MG63 (cell line): ENCODE measurements at places on chromosomes 7 and 10. TPM values are rescaled to one million over a fixed set of nuclear protein-coding genes. Genes with fewer than 3 reads are reported as not detected.

- DNase-seq: no peak
Measured at GRCh38 chr10:91713461-91714072, 80.7 kb upstream of the PPP1R3C start.

DNA sequence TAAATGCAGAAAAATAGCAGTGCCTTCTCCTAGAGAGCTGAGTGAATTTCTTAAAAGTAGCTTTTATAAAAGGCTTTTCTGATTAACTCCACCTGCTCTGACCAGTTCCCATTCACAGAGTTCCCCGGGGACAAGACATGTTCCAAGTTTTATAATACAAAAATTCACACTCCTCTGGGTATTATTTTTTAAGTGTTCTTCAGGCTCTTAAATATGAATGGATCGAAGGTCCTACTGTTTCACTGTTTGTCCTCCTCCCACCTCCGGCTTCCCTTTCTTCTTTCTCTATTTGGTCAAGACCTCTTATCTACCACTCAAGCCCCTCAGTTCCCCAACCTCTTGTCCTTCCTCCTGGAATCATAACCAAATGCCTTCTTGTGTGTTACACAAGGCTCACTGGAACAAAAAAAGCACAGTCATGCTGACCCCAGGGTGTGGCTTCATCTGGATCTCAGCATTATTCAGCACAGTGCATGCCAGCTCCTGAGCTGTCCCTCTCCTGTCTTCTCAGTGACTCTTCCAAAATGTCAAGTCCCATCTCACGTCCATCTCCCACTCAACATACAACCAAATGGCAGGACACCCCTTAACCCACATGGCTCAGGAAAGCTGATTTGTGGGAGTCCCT is 222.4 kb downstream of the SORCS1 start:
- peak; percentile 4 for DNase-seq

GRCh38 chr10:74231375-74231774 is 80.4 kb downstream of the ADK start:
- no peak for DNase-seq

GRCh38 chr10:22612318-22612717 is 102.1 kb downstream of the PIP4K2A start:
- no peak for DNase-seq

DNA sequence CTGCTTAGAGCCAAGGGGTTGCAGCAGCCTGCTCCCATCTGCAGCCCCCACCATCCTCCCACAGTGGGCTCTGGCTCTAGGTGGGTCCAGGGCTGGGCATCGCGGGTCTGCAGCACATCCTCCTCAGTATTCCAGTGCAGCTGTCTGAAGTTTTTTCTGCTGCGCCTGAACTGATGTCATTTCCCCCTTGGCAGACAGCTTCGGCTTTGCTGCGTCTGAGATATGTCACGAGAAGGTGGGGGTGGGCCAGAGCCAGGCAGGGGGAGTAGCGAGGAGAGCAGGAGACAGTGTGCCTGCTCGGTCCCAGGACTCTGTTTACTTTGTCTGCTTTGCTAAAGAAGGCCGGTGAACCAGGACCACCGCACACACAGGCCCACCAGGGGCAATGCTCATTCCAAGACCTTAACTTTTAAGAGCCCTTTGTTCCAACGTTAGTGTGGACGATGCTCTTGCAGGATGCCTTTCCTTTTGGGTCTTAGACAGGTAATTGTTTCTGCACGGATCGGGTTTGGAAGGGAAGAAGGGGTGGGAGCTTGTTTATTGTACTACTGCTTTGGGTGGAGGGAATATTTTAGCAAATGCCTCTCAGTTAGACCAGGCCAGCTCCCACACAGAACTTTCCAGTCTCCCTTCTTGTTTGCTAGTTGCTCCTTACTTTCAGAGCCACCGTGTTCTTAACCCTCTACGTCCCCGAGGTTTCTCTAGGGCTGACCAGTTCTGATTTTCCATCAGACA is 32.4 kb downstream of the WBP1L start:
- DNase-seq: peak; percentile 37

DNA sequence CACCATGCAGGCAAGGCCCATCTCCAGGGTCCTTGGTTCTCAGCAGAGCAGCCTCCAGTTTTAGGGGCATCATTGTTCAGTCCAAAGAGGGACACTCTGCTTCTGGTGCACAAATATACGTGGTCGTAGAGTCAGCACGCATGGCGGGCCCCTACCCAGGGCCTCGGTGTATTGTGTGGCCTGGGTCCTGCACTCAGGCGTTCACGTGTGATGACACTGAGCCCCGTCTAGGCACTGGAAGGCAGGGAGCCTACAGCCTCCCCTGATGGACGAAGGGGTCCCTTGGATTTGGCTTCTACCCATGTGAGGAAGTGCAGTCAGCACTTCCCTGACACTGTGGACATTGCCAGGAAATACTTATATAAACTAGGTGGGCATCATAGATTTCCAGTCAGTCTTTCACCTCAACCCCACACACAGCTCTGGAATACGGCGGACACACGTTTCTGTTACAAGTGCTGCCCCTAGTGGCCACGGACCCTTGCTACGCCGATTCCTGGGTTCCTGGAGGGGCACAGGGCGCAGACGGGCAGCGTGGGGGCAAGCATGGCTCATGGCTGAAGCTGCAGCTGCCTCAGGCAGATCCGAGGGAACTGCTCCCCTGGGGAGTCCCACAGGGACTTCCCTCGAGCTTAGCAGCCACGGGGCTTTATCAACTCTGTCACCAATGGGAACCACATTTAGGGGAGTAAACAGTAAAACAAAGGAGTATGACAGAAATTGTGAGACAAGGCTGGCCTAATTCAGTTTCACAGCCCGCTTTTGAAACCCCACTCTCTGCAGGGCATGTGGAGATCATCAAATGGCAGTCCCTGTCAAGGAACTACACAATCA is 25.4 kb downstream of the AIFM2 start:
- DNase-seq: no peak

DNA sequence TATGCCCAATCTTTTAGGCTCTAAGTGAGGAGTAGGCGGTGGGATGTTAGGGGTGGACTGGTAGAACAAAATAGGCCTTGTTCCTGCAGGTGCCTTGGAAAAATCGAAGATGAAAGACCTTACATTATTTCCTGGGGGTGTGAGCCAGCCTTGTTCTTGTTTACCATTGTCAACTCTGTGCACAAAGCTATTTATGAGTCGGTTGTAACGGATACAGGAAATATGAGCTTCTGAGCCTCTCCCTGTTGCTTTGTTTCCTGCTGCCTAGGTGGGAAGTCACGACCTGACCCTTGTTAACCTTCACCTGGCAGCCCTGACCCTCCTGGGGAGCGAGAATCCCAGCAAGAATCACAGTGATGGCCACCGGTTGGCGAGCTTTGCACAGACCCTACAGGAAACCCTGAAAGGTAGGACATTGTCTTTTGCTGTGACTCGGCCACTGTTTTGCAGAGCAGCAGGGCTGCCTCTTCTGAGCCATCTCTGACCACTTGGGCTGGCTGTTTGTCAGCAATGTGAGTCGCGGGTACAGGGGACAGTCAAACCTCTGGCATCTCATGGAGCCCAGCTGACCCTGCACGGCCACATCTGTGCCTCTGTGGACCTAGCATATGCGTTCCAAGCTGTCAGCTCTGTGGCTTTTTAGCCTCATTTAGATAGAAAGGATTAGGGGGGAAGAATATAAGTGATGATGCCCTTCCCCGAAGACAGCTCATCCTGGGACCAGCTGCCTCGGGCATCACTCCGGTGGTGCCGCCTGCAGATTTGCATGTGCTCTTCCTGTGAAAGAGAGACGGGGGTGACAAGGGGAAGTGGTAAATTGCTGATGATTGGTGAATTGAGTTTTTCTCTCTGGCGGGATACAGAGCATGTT is 102.1 kb upstream of the ANLN start:
- peak; percentile 47 for DNase-seq

DNA sequence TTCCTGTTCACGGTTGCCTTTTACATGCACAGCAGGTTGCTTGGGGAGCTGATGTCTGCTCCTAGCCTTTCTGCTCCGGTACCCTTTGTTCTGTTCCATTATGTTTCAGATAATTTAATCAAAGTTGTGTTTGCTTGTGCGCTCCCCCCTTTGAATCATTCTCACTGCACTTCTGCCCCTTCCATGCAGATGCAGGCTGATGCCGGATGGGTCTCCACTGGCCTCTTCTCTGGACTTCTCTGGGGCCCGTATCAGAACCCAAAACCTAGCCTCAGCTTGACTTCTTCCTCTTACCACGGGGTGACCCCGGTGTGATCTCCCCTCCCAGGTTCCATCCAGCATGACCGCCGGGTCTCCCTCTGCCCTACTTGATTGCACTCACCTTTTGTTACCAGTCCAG is 272.0 kb downstream of the DPP6 start:
- no peak for DNase-seq

DNA sequence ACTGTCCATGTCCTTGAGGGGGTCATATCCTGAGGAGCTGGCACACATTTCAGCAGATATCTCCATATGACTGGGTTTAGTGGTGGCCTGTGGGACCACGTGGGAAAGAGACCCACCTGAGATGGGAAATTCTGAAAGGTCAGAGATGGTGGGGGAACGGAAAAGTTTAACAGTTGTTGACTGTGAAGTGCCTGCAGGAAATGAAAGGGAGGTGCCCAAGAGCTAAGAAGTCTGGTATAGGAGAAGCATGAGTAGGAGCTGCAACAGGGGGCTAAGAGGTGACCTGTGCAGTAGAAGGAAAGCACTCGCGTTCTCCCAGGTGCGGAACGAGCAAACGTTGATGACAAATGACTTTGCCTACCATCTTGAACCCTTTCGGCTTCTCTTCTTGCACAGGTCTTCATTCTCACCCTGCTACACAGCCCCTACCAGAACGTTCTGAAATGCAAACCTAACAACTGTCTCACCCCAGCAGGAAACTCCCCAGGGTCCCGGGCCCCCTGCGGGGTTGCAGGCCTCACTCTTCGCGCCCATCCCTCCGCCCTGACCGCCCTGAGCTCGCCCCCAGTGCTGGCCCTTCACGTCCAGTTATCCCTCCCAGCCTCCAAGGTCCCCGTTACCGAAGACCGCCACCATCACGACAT is 9.8 kb upstream of the FXYD4 start:
- no peak for DNase-seq

- DNase-seq: no peak
Measured at GRCh38 chr7:31885171-31885570, 185.0 kb downstream of the PDE1C start.

DNA sequence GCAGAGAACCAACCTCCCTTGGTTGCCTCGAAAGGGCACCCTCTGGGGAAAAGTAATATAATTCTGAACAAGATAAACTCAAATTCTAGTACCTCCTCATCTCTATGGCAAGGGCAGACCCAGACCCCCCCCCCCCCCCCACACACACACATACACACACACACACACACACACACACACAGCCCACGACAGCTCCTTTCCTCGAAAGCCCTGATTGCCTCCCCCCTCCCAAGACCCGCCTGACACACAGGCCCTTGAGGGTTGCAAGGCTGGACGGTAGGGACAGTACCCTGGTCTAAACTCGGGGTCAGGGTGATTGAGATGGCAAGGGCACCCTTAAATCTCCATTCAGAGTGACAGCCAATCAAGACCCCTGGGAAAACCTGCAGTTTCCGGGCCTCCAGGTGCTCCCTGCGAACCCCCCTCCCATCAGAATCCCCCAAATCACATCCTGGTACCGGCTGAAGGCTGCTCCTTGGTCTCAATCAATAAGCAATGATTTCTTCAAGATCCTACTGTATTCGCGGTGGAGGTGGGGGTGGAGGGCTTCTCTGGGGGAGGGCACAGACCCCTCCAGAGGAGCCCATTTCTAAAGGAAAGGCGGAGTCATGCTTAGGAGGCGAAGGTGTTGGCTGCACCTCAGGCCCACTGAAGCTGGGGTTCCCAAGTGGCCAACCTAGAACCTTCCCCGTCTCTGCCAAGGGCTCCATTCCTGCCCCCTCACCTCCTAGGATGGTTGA is 100.7 kb downstream of the HIP1 start:
- no peak for DNase-seq

The PHYH gene
- 7.2 and 12.7 TPM in 2 replicates for total RNA-seq

The ITPRID1 gene
- not detected in 2 replicates for total RNA-seq

The GBF1 gene
- 9.5 and 15.8 TPM in 2 replicates for total RNA-seq

The SPDYE8 gene
- not detected in 2 replicates for total RNA-seq

DNA sequence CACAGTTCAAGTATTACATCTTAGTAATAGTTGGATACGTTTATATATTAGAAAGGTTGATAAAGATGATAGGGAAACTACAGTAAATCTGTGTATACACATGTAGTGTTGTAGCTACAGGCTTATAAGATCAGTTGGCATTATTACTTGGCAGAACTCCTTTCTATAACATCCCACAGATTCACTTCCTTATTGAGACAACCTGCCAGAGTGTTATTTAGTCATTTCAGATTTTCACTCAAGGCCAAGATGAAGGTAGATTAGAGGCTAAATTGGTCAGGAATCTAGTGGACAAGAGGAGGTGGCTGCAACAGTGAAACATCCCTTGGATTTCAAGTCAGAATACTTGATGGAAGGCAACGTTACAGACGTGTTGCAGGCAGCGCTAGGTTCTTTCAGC is 63.0 kb downstream of the PAPSS2 start:
- no peak for DNase-seq
